Chondrocyte (in vitro differentiated cells): ENCODE measurements at places on chromosomes 7 and 10.

GRCh38 chr7:129635300-129636029, 23.9 kb downstream of the NRF1 start:
- H3K4me3 ChIP-seq: no peak overlapping the region
- H3K4me1 ChIP-seq: peaks cover 7% of the 10 kb centered on the region
- no peaks in the 10 kb centered on the region for H3K27me3 ChIP-seq

DNA sequence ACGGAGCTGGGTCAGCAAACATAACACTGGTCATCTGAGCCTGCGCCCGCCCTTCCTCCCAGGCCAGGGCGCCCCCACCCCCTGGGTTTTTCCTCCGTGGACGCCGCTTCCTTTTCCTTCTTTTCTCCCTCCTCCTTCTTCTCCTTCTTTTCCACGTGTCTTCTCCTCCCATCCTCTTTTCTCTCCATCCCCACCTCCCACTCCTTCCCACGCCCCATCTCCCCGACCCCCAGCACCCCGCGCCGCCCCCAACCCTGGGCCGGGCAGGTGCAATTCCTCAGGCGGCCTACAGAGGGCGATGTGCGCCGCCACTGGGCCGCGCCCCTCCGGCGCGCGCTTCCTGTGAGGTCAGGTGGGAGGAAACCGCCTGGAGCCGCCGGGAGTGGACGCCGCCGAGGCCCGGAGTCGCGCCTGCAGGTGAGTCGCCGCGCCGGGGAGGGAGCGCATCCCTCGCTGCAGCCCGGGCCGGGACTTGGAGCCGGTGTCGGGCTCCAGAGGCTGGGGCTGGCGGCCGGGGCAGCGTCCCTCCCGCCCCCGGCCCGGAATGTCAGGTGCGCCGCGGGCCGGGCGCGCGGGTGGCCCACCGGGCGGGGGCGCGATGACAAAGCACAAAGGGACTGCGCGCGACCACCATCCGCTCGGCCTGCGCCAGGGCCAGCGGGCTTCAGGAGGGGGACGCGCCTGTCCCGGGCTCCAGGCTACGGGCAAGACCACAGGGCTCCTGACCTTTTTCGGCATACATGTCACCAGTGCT, at the start of gene FAM241B:
FAM241B (plus strand) TSS at position 351 of the 754 bp plus-strand sequence. CDS start 1,497 bp downstream, outside the sequence.
- peaks cover 12% of the 10 kb centered on the region for H3K27me3 ChIP-seq
- no peak within 1 kb of the TSS for H3K27ac ChIP-seq
- peaks cover 5% of the 10 kb centered on the region for H3K4me1 ChIP-seq
- peak within 1 kb of the TSS; percentile 67 for H3K4me3 ChIP-seq

DNA sequence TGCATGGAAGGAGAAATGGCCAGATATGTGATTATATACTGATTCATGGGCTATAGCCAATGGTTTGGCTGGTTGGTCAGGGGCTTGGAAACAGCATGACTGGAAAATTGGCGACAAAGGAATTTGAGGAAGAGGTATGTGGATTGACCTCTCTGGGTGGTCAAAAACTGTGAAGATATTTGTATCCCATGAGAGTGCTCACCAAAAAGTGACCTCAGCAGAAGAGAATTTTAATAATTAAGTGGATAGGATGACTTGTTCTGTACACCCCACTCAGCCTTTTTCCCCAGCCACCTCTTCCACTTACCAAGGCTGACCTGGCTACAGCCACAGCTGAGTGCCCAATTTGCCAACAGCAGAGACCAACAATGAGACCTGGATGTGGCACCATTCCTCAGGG, 146.7 kb downstream of the GPR37 start:
- H3K27me3 ChIP-seq: no peaks in the 10 kb centered on the region
- H3K4me1 ChIP-seq: no peaks in the 10 kb centered on the region
- H3K36me3 ChIP-seq: no peaks in the 10 kb centered on the region
- DNase-seq: no peak
- no peak overlapping the region for H3K4me3 ChIP-seq

DNA sequence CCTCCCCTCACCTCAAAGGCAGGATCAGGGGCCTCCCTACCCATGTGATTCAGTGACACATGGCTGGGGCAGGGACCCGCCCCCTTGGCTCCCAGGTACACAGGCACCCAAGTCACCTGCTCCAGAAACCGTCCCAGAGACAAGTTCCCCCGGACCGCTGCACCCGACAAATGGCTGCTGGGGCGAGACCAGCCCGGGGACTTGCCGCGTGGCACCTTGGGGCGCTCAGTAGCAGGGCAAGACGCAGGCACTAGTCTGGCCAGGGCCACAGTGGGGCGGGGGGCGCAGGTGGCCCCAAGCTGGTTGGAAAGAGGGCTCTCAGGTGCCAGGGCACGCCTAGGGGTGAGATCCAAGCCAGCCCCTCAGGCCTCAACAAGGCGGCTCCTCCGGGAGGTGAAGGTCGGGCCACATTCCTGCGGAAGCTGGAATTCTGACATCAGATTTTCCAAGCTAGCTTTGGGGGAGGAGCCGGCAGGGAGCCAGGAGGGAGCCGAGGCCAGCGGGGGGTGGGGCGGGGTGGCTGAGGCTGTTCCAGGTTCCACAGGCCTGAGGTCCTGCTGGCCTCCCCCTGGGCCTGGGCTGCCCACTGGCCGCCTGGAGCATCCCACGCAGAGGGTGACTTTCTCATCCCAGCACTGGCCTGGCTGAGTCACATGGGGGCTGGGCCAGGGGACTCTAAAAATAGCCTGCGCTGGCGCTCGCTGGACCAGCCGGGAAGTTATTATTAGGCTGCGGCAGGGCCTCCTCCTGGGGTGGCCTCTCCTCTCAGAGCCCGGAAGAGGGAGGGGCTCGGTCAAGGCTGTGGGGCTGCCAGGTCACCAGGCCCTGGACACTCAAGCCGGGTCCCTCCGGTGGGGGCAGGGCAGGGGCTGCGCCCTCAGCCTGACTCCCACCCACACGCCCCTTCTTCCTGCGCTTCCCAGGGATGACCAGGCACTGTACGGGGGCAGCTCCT, 20.5 kb upstream of the INPP5A start:
- H3K4me3 ChIP-seq: no peak overlapping the region
- peak overlapping the region; percentile 70 for H3K27ac ChIP-seq
- H3K36me3 ChIP-seq: no peaks in the 10 kb centered on the region
